ENCODE measurements at places on chromosomes 7 and 10. TPM values are rescaled to one million over a fixed set of nuclear protein-coding genes. Genes with fewer than 3 reads are reported as not detected.
A peak's percentile ranks its signal among the peaks of the same experiment; 100 is the strongest.

GRCh38 chr10:122468926-122469781, 7.8 kb downstream of the HTRA1 start:
- peaks cover 23% of the 10 kb centered on the region for H3K4me1 ChIP-seq
- peaks cover 5% of the 10 kb centered on the region for H3K27me3 ChIP-seq
- H3K27ac ChIP-seq = no peak overlapping the region

DNA sequence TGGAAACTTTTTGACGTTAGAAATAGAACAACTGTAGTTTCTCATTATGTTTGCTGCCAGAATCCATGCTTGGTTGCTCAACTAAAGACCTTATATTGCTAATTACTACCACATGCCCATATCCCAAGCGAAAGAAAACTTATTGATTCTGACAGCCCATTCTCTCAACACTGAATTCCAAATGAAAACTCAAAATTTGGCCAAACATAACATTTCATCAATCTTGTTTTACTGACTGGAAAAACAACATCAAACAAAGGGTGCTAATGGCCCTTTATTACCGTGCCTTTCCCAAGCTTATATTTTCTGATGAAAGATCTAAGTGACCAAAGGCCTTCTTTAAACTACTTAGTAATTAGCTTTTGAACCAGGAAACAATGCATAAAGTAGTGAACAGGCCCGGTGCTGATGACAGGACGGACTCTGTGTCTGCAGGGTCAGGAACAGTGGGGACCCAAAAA, 531.8 kb downstream of the KCNMA1 start:
- H3K4me1 ChIP-seq = peaks cover 23% of the 10 kb centered on the region
- DNase-seq = peak; percentile 74
- H3K36me3 ChIP-seq = no peaks in the 10 kb centered on the region
- no peak overlapping the region for H3K4me3 ChIP-seq
- no peaks in the 10 kb centered on the region for H3K27me3 ChIP-seq
- H3K27ac ChIP-seq = no peak overlapping the region

- H3K4me1 ChIP-seq = peaks cover 24% of the 10 kb centered on the region
- no peaks in the 10 kb centered on the region for H3K27me3 ChIP-seq
- no peaks in the 10 kb centered on the region for H3K36me3 ChIP-seq
- no peak for DNase-seq
Measured at GRCh38 chr7:66357087-66357486, 152.0 kb downstream of the TPST1 start.

DNA sequence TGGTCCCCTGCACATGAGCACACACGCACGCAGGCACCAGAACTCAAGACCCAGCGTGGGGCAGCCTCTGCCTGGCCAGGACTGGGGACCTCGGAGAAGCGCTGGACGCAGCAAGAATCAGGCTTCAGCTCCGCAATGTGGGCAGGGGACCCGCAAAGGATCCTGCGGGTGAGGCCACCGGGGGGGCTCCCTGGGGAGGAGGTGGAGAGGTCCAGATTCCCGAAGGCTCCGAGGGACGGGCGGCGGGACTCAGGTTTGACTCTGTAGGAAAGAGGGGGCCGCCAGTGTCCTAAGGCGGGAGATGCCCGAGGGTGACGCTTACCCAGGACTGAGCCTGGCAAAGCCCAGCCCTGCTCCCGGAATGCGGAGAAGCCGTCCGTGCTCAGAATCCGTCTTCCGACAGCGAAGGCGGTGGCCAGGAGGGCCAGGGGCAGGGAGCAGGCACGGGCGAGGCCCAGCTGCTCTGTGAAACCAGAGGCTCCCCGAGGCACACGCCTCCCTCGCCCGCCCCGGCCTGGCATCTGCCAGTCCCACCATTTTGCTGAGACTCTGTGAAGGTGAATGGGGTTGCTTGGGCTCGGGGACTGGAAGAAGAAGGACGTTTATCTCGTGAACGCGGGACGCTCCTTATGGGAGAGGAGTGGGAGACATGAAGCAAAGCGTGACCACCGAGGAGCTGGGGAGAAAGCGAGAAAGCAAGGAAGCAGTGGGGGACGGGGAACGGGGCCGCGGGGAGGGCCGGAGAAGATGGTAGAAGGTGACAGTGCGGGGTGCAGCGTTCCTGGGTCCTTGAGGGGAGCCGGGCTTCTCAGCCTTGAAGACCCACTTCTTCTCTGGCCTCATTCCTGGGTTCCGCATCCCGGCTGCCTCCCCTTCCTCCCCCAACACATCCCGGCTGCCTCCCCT, 489.2 kb downstream of the PTPRN2 start:
- no peaks in the 10 kb centered on the region for H3K4me1 ChIP-seq
- no peak overlapping the region for H3K27ac ChIP-seq
- H3K27me3 ChIP-seq = no peaks in the 10 kb centered on the region

GRCh38 chr10:49163741-49164140, 24.4 kb downstream of the TMEM273 start:
- DNase-seq = peak; percentile 86
- H3K4me3 ChIP-seq = no peak overlapping the region
- no peaks in the 10 kb centered on the region for H3K36me3 ChIP-seq
- H3K4me1 ChIP-seq = peaks cover 15% of the 10 kb centered on the region

DNA sequence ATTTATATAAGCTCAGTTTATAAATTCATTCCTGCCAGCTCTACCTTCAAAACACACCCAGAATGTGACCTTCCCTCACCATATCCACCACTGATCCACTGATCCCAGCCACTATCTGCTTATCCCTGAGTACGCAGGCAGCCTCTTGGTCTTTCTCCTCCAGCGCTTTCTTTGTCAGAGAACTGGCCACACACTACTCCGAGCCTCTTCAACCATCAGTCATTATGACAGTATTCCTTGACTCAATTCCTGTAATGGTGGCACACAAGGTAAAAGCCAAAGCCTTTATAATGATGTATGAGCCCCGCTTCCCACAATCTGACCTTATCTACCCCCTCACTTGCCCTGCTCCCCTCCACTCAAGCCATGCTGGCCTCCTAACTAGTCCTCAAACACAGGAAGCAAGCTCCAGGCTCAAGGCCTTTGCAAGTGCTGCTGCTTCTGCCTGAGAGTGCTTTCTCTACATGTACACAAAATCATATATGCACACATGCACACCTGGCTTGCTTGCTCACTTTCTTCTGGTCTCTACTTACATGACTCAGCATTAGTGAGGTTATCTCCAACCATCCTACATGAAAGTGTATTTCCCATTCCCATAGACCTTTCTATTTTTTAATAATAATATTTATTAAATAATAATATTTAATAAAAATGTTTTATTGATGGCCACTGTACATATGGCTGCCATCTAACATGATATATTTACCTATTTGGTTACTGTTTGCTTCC, 150.4 kb upstream of the FEZF1 start:
- H3K36me3 ChIP-seq = no peaks in the 10 kb centered on the region
- H3K4me1 ChIP-seq = no peaks in the 10 kb centered on the region
- no peak overlapping the region for H3K4me3 ChIP-seq
- H3K27ac ChIP-seq = no peak overlapping the region

DNA sequence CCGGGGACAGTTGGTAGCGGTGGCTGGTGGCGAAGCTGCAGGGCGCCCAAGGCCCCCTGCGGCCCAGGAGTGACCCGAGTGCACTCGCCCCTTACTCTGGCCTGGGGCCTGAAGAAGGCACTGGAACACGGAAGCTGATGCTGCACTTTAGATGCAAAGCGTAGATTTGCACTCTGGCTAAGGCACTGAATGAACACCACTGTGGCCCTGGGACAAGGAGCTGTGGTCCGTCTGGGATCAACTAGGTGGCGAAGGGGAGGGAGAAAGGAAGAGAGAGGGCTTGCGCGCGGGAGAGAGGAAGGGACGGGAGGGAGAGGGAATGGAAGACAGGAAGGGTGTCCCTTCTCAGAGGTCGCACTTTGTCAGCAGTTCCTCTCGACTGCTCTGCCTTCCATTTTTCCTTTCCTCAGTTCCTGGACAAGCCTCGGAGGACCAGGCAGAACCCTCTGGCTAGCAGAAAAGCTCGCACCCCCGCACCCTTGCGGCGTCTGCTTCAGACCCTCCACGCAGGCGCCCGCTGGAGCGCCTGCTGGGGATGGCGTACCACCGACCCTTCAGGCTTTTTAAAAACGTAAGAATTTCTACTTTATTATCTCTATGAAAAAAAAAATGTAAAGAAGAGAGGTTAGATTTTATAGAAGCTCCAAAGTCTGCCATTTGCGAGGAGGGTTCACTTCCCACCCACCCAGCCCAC, 1.2 kb downstream of the FERD3L start:
- peak overlapping the region; percentile 29 for H3K4me3 ChIP-seq
- no peak overlapping the region for H3K27ac ChIP-seq
- H3K27me3 ChIP-seq = peaks cover 37% of the 10 kb centered on the region
- no peaks in the 10 kb centered on the region for H3K36me3 ChIP-seq

- no peak overlapping the region for H3K27ac ChIP-seq
- H3K4me3 ChIP-seq = no peak overlapping the region
- no peaks in the 10 kb centered on the region for H3K4me1 ChIP-seq
- H3K36me3 ChIP-seq = no peaks in the 10 kb centered on the region
- H3K27me3 ChIP-seq = no peaks in the 10 kb centered on the region
Measured at GRCh38 chr10:18599392-18599791, 52.0 kb downstream of the NSUN6 start.

DNA sequence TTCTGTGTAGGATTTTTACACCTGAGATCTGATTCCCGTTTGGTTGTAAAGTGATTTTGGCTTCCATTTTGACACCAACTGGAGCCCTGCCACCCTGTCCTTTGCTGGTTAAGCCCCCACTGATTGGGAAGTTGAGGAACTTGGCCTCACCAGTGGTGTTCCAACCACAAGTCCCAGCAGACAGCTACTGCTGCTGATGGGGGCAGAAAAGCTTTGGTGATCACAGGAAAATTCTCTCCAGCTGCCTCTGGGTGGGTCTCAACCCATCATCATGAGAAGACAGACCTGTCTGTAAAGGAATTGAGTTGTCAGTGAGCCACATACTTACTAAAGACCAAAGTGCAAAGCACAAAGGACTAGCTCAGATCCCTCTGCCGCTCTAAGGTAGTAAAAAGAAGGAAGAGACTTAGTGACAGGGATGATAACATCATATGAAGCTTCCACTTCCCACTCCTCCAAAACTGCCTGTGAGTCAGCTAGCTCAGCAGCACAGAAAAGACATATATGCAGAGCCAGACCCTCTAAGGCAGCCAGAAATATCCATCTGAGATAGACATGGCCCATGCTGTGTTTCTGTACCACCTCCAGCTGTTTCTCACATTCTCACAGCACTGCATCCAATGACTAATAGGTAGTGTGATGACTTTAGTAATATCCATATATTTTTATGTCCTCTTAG, 22.4 kb upstream of the LRRC17 start:
- no peak overlapping the region for H3K4me3 ChIP-seq
- H3K36me3 ChIP-seq = no peaks in the 10 kb centered on the region
- no peaks in the 10 kb centered on the region for H3K27me3 ChIP-seq
- peak; percentile 91 for DNase-seq
- peak overlapping the region; percentile 84 for H3K27ac ChIP-seq
- H3K4me1 ChIP-seq = peaks cover 32% of the 10 kb centered on the region

GRCh38 chr10:29681676-29682448, 47.1 kb upstream of the SVIL start:
- H3K36me3 ChIP-seq = no peaks in the 10 kb centered on the region
- no peaks in the 10 kb centered on the region for H3K27me3 ChIP-seq
- no peaks in the 10 kb centered on the region for H3K4me1 ChIP-seq
- DNase-seq = no peak
- H3K27ac ChIP-seq = no peak overlapping the region

GRCh38 chr7:157189405-157189804, 50.7 kb downstream of the UBE3C start:
- no peak overlapping the region for H3K27ac ChIP-seq
- no peaks in the 10 kb centered on the region for H3K4me1 ChIP-seq
- H3K36me3 ChIP-seq = peaks cover 46% of the 10 kb centered on the region
- no peak overlapping the region for H3K4me3 ChIP-seq
- no peaks in the 10 kb centered on the region for H3K27me3 ChIP-seq
- DNase-seq = no peak

- H3K4me3 ChIP-seq = no peak overlapping the region
- H3K27me3 ChIP-seq = peaks cover 6% of the 10 kb centered on the region
- DNase-seq = no peak
- H3K4me1 ChIP-seq = peaks cover 3% of the 10 kb centered on the region
Measured at GRCh38 chr7:3162289-3162688, 118.6 kb upstream of the CARD11 start.

DNA sequence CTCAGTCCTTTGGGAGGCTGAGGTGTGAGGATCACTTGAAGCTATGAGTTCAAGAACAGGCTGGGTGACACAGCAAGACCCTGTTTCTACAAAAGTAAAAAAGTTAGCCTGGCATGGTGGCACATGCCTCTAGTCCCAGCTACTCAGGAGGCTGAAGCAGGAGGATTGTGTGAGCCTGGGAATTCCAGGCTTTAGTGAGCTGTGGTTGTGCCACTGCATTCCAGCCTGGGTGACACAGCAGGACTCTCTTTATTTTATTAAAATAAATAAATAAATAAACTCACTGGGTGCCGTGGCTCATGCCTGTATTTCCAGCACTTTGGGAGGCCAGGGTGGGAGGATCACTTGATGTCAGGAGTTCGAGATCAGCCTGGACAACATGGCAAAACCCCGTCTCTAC, 607.9 kb downstream of the CALN1 start:
- no peaks in the 10 kb centered on the region for H3K36me3 ChIP-seq
- H3K4me3 ChIP-seq = no peak overlapping the region
- no peak for DNase-seq
- no peak overlapping the region for H3K27ac ChIP-seq
- H3K4me1 ChIP-seq = no peaks in the 10 kb centered on the region
- no peaks in the 10 kb centered on the region for H3K27me3 ChIP-seq

DNA sequence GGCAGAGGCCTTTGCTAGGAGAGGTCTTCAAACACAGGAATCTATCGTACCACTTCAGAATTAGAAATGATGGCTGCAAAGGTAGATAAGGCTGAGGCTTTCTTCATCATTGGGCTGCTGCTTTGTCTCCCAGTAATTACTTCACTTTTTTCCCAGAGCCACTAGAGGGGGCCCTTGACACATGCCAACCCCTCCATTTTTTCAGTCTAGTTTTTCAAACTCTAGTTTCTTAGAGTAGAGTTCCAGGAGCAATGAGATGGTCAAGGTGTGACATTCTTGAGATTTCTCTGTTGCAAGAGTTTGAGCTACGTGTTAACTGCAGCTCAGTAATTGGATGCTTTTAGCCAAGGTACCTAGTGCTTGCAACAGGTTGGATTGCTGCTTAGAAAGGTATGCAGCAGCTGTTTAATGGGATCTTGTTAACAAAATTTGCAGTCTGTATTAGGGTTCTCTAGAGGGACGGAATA, 33.8 kb upstream of the RBM20 start:
- H3K4me3 ChIP-seq = no peak overlapping the region
- peak; percentile 18 for DNase-seq
- no peak overlapping the region for H3K27ac ChIP-seq
- peaks cover 5% of the 10 kb centered on the region for H3K27me3 ChIP-seq

GRCh38 chr7:20454202-20454601, 123.5 kb downstream of the ITGB8 start:
- H3K27ac ChIP-seq = no peak overlapping the region
- no peaks in the 10 kb centered on the region for H3K36me3 ChIP-seq

GRCh38 chr7:68187532-68187931, 1190.9 kb downstream of the TYW1 start:
- no peak for DNase-seq
- no peak overlapping the region for H3K27ac ChIP-seq
- no peaks in the 10 kb centered on the region for H3K27me3 ChIP-seq
- H3K4me1 ChIP-seq = no peaks in the 10 kb centered on the region
- no peaks in the 10 kb centered on the region for H3K36me3 ChIP-seq

GRCh38 chr7:106767498-106768323, 97.4 kb upstream of the PIK3CG start:
- DNase-seq = peak; percentile 35
- H3K27me3 ChIP-seq = no peaks in the 10 kb centered on the region
- no peak overlapping the region for H3K4me3 ChIP-seq
- no peaks in the 10 kb centered on the region for H3K36me3 ChIP-seq

The ZNF727 gene
- total RNA-seq = not detected

The NEURL1 gene
- total RNA-seq = 1.5 TPM

The PCLO gene
- 3.0 TPM for total RNA-seq

The NYAP1 gene
- 2.6 TPM for total RNA-seq

The EIF5AL1 gene
- 1.1 TPM for total RNA-seq

The AGBL3 gene
- 0.72 TPM for total RNA-seq

The BICC1 gene
- 37.5 TPM for total RNA-seq

The CDHR1 gene
- total RNA-seq = 0.75 TPM

The HABP2 gene
- total RNA-seq = not detected

The NRCAM gene
- 9.3 TPM for total RNA-seq

The FBH1 gene
- total RNA-seq = 73.3 TPM

The NEUROG3 gene
- not detected for total RNA-seq

Measured in astrocyte (in vitro differentiated cells and primary cell).